ENCODE measurements at places on chromosomes 4 and X. TPM values are rescaled to one million over a fixed set of nuclear protein-coding genes. Genes with fewer than 3 reads are reported as not detected.

Gene STATH
- not detected for total RNA-seq

Gene ADGRG4
- total RNA-seq, result 0.75 TPM

Gene P2RY8
- 2.2 TPM for total RNA-seq

Gene ARHGAP36
- total RNA-seq, result not detected

DNA sequence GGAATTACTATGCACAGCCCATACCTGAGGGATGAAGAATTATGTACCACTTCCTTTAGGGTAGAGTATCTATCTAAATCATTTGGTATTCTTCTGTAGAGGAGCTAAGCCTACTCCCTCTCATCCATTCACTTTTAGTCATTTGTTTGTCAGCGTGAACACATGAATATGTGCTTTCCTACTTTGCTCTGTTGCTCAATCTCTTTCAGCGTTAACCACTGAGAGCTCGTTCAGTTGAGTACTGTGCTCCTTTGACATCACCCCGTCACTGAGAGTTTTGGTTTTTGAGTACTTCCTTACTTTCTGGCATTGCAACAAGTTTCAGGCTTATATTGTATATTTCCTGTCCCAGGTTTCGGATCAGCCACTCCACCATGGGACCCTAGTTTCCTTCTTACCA is 700.6 kb downstream of the NLGN4X start:
- DNase-seq, result no peak

DNA sequence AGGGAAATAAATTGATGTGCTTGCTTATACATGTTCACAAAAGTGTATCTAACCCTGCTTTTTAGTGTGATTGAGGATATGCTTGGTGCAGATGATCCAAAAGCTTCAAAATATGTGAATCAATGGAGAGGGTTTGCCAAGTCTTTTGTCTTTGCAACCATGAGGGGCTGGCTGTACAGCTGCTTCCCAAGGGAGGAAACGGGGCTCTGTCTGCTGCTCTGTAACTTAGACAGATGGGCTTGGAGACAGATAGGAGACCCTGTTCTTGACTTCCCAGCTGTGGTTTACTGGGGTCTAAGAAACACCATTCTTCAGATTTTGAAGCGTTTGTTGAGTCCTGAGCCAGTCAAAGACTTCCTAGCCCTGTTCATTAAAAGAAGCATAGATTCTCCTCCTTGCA is 152.3 kb downstream of the DCLK2 start:
- DNase-seq, result no peak

DNA sequence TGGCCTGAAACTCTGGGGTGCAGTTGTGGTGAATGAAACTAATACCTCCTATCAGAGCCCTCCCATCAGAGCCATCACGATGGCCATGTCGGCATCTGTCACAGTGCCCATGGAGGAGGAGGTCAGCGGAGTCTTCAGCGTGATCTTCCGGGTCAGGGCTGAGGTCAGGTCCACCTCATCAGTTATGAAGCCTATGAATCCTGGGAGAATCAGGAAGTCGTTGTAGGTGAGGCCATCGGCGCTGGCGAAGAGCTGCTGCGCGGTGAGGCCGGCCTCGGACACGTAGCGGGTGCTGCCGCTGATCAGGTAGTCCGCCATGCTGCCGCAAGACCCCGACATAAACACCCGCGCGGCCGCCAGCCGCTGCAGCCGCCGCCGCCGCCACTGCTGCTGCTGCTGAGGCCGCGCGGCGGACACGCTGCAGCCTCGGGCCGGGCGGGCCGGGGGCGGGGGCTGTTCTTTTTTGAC is 376.7 kb upstream of the MAOA start:
- no peak for DNase-seq

DNA sequence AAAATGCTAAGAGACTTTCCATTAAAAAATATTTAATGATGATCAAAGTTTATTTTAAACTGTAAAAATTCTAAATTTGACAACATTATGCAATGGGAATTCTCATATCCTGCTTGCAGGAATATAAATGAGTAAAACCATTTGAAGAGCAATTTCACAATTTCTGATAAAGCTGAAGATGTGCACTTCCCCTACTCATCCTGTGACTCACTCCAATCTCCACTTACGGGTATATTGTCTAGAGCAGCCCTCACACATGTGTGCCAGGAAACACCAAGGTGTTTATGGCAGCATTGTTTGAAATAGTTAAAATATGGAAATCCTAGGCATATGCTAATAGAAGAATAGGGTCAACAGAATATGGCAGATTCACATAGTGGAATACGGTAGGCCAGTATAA is 158.4 kb downstream of the PDHA2 start:
- DNase-seq, result no peak

- DNase-seq, result no peak
Measured at GRCh38 chr4:16031546-16032395, 52.1 kb downstream of the PROM1 start.

- no peak for DNase-seq
Measured at GRCh38 chr4:187606581-187606980, 389.0 kb upstream of the ZFP42 start.

DNA sequence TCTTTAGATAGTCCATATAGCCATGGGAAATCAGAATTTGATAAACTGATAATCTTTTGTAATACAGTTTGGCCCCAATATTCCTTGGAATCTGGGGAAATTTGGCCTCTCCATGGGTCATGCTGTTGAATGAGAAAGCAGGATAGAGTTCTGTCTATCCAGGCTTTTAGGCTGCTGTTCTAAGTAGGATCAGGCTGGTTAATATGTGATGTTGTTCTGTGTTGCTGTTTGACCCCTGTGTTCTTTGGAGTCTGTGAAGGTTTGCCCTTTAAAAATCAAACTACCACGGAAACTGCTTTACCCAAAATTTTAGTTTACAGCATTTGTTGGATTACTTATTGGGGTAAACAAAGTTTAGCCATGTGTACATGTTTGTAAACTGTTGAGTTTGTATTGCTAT is 114.5 kb downstream of the ZNF330 start:
- no peak for DNase-seq

DNA sequence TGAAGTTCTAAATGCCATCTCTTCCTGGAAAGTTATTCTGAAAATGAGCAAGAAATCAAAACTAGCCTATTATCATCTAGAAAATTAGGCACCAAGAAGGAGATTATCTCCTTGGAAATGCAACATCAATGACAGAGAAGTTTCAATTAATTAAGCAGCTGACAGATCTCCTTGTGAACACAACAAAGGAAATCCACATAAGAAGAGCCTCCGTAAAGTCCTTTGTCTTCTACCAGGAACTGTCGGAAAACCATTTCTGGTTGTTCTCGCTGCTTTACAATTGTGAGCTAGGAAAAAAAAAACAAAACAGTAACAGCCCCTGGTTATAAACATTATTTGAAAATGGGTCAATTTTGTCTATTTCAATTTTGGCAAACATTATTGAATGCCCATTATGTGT is 38.2 kb downstream of the METTL14 start:
- no peak for DNase-seq

DNA sequence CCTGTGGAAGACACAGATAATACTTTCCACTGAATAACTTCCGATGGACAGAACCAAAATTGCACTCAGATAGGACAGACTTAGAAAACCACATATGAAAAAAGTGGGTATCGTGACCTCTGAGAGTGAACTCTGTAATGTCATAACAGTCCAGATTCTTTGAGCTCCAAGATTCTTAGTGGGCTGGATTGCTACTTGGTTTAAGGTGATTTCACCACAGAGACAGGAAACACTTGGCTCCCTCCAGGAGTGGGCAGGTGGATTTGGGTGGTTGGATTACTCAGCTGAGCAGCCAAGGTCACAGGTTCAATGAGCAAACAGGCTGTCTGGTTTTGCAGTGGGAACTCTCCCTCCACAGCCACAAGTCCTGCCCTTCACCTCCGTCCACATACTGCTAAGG is 126.0 kb downstream of the AFAP1 start:
- DNase-seq, result no peak

GRCh38 chrX:109372291-109372690 is 109.6 kb downstream of the GUCY2F start:
- no peak for DNase-seq
